T-helper 22 cell (primary cell): ENCODE measurements at places on chromosomes 11 and 22.

- no peak for DNase-seq
These were observed 14.2 kb downstream of the GATD1 start for GRCh38 chr11:763073-763463.

- DNase-seq, result no peak
These were observed 29.0 kb downstream of the P4HA3 start for GRCh38 chr11:74282421-74282820.

DNA sequence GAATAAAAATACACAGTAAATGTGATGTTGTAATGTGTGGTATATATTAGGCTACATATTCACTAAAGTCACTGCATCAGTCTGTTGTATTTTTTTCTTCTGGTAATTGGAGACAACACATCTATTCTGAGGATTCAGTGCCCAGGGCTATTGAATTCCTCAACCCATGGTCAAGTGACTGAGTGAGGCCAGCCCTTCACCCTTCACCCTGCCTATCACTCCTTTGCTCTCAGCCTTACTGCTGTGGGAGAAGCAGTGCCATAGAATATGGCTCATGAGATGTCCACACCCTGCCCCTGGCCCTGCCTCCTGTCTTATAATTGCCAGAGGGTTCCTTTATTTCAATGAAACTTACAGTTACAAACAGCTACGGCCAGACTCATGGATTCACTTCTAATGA lies 295.6 kb downstream of the NTM start:
- DNase-seq, result no peak

DNA sequence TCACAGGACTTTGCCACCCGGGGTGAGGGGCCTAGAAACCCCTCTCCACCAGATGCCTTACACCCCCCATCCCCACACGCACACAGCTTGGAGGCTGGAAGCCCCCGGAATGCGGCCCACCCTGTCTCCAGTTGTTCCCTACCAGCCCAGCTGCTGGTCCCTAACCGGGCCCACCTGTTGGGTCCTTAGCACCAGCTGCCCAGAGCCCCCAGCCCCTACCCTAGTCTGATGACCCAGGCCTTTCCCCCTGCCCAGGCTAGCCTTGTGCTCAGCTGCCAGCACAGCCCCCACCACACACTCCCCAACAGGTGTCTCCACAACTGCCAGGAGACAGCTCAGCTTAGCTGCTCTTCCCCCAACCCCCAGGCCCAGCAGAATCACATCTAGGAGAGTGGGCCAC lies 67.1 kb downstream of the CDKN1C start:
- no peak for DNase-seq

GRCh38 chr11:27391331-27392015 lies 28.5 kb upstream of the CCDC34 start:
- DNase-seq, result no peak

GRCh38 chr11:125176866-125177265 lies 12.3 kb downstream of the PKNOX2 start:
- no peak for DNase-seq

DNA sequence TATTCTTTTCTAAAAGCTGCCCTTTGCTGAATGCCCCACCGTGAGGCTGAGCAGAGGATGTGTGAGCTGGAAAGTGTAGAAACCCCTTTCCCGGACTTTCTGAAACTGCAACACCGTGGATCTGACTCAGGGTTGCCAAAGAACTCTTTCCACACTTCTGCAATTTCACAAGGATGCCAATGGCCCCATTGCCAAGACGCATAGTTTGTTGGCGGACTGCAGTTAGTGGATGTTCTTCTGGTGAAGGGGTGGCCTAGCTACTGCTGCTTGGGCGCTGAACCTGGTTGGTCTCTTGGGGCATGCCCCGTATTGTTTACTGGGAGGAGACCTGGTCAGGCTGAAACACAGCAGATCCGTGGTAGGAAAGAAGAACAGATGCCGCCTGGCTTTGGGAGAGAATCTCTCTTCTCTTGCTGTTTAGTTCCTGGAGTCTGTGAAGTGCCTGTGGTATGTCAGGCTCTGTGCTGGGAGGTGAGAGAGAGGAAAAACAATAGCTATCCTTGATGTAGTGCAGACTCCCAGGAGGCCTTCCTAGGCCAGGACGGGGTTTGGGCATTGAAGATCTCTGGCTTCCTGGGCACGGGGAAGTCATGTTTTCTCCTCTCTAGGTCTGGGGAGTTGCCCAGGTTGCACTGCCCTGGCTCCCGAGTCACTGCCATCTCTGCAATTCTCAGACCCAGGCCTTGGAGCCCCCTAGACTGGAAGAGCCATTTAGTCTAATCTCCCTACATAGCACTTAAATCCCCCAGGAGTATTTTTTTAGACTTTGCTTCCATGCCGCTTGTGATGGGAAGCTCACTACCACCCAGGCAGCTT lies 26.9 kb downstream of the CD82 start:
- DNase-seq, result no peak

- no peak for DNase-seq
These were observed 167.8 kb downstream of the BRD1 start for GRCh38 chr22:49659924-49660315.

DNA sequence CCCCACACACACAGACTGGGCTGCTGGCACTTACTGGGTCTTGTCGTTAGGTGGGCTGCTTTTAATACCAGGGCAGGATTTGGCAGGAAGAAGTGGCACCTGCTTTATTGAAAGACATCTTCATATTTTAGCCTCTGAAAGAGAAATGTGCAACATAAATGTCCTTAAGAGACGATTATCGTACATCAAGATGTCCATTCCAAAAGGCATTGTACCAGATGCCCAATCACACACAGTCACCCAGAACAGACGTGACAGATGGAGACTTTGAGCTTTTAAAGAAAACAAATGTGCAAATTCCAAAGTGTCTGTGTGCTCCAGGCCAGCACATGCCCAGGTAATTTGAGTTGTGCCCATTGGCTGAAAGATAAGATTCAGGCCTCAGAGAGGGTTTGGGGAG lies 155.7 kb downstream of the RRAS2 start:
- DNase-seq, result no peak

DNA sequence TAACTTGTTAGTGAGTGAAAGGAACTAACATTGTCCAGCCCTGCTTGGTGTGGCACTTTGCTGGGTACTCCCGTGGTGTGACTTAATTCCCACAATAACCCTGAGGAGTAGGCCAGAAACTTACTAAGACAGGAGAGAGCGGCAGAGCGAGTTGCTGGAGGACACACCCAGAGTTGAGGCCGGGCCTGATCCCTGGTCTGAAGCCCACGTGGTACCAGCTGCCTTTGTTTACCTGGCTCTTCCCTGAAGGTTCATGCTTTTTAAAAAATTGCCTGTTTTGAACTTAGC lies 594 bp downstream of the MPST start:
- DNase-seq, result no peak

DNA sequence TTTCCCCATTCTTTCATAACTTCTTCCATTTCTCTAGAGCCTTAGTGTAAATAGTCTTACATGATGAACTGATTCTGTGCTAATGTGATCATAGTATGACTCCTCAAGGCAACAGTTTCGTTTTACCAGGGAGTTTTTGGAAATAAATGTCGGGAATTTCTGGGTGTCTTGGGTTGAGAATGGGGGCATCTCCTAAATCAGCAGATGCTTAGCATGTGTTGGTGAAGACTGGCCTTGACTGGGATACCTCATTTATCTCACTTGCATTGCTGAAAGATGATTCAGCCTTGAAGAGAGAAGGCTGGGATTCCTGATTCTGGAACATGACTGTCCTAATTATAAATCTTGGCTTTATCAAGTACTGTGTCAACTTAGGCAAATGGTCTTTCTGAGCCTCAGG lies 115.7 kb upstream of the C11orf87 start:
- DNase-seq, result no peak

- DNase-seq, result peak; percentile 14
These were observed 104.6 kb downstream of the SIK3 start for GRCh38 chr11:116993599-116993998.

DNA sequence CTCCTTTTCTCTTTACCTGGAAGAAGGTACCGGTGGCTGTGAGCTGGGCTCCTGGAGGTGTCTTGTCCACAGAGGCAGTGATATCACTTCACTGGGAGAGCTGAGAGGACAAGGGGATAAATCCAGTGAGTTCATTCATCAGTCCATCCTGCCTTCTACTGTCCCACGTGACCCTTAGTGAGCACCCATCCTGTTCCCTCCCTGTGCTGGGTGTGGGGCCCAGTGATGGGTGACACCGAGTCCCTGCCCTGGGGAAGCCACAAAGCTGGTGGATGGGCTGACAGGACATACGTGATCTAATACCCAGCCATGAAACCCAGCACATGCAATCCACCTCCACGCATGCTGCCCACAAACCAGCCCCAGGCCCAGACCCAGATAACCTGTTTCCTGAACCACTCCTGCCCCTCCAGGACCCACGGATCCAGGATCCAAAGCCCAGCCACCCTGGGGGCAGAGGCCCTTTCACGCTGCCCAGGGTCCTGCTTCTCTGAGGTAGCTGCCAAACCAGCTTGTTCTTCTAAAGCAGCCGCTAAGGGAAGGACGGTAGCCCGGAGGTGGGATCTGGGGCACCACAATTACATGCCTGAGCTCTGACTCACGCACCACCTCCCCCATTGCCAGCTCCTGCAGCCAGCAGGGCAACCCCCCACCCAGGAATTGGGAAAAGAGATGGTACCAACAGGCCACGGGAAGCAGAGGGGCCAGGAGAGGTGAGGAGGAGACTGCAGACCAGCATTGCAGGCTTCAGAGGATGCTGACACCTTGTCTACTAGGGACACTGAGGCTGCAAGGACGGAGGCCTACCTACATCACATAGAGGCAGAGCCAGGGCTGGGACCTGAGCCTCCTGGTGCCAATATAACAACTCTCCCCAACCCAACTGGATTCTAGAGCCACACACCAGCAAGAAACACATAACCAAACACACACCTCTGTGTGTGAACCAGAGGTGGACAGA lies 35.2 kb downstream of the GDPD5 start:
- DNase-seq, result no peak

DNA sequence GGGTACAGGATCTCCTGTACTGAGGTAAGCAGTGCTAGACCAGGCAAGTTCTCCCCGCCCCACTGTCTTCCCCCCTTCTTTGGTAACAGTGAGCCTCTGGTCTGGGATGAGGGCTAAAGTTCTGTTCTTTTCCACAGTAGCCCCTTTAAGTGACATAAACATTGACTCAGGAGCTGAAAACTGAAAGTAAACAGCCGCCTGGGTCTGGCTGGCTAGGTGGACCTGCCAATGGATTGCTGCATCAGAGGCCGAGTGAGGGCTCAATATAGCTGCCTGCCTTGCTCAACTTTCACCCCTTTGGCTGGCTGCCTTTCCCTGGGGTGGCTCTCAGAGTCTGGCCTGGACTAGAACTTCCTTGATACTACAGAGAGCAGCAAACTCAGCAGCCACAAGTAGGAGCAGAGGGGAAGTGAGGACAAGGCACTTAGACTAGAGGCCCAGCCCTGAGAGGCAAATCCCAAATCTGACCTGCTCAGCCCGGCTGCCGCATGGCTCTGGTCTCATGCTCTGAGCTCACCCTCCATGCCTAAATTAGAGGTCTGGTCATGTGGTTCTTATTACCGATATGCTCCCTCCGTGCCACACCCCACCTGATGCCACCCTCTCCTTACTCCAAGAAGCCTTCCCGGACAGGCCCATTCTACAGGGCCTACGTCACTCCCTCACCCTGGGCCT lies 9.6 kb upstream of the UCP3 start:
- DNase-seq, result no peak

DNA sequence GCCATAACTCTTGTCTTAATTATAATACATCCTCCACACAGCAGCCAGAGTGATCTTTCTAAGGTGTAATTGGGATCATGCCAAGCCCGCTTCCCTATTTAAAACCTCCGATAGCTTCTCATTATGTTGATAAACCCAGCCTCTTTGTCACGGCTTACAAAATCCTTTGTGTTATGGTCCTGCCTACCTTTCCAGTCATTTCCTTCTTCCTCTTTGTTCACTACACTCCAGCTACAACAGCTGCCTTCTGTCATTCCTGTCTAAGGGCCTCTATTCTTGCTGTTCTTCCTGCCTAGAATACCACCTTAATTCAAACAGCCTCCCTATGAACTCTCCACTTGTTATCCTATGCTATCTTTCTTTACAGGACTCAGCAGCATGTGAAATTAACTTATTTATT lies 70.6 kb upstream of the CAPRIN1 start:
- no peak for DNase-seq

DNA sequence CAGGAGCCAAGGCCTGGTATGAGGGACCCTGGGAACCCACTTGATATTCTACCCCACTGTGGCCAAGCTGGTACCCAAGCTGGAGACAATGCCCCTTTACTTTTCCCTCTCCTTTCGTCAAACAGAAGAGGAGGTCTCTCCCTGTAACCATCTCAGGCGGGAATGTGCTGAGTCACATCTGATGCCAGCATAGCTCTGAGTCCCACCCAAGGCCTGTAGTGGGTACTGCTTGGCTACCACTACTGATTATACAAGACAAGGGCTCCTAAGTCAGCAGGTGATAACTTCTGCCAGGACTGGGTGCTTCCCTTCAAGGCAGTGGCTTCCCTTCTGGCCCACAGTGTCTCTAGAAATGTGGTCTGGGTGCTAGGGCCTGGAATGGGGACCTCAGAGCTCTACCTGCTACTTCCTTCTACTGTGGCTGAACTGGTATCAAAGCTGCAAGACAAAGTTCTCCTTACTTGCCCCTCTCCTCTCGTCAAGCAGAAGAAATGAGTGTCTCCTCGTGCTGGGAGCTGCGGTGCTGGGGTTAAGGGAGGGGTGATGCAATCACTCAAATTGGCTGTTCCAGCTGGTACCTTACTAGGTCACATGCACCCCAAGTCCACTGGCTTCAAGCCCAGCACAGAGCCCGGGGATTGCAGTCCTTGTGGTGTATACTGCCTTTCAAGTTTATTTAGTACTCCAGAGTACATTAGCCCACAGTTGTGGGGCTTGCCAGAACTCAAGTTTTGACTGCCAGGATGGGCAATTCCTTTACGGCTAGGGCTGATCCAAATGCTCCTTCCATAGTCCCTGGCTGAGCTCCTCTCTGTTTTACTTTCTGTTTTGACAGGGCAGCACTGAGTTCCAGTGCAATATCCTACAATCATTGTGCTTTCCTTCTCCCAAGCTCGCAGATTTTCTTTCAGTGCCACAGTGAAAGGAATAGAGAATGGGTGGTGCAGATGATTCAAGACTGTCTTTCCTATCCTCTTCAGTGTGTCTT lies 419.7 kb upstream of the CNTN5 start:
- no peak for DNase-seq

GRCh38 chr11:75199412-75199955 lies 41.1 kb upstream of the TPBGL start:
- no peak for DNase-seq

DNA sequence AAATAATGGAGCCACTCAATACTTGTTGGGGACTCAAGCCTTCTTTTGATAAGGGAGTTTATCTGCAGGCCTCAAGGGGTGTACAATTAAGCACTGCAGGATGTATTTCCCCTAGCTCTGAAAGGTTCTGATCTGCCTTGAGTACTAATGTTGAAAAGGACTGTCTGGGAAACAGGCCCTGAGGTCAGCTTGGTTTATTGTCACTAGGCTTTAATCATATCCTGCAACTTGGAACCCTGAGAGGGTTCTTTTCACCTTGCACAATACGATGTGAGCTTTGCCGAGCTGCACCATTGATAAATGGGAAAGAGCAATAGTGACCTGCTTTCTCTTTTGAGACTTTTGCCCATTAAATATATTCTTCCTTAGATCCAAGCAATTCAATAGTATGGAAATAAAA lies 31.6 kb upstream of the HORMAD2 start:
- no peak for DNase-seq

GRCh38 chr11:37621662-37622061 lies 1023.6 kb upstream of the RAG2 start:
- no peak for DNase-seq

GRCh38 chr22:43555561-43556515 lies 144.0 kb downstream of the MPPED1 start:
- no peak for DNase-seq
